A549 treated with RU486 at 1 μM for 4 hours (cell line): ENCODE measurements at places on chromosomes 2 and 18. TPM values are rescaled to one million over a fixed set of nuclear protein-coding genes. Genes with fewer than 3 reads are reported as not detected.

Gene LYG2
- total RNA-seq = 0.17 TPM in 1 of 5 replicates, not detected in the others

Gene TWIST2
- 11.0 to 21.1 TPM (median 20.6 TPM) in 5 replicates for total RNA-seq

Gene TRABD2A
- 7.8 to 12.1 TPM (median 11.2 TPM) in 5 replicates for total RNA-seq

Gene ASPRV1
- total RNA-seq = 0.17 to 0.29 TPM (median 0.23 TPM) in 5 replicates

Gene DLX1
- 3.5 to 4.3 TPM (median 3.9 TPM) in 5 replicates for total RNA-seq

Gene CD28
- not detected in 5 replicates for total RNA-seq

Gene MAPK4
- 0.08 to 0.16 TPM (median 0.13 TPM) in 4 of 5 replicates, not detected in the other for total RNA-seq

Gene NGEF
- 15.4 to 20.7 TPM (median 16.8 TPM) in 5 replicates for total RNA-seq

Gene MYL1
- not detected in 5 replicates for total RNA-seq

Gene KCNK3
- total RNA-seq = 1.0 to 2.1 TPM (median 1.7 TPM) in 5 replicates

Gene MC4R
- total RNA-seq = not detected in 5 replicates

Gene KCNJ13
- total RNA-seq = not detected in 5 replicates

Gene REEP1
- 0.55 to 0.62 TPM (median 0.61 TPM) in 5 replicates for total RNA-seq
